ENCODE measurements at places on chromosomes 4 and X.

- no peak for DNase-seq
Measured at GRCh38 chr4:177001271-177002175, 208.8 kb upstream of the VEGFC start.

DNA sequence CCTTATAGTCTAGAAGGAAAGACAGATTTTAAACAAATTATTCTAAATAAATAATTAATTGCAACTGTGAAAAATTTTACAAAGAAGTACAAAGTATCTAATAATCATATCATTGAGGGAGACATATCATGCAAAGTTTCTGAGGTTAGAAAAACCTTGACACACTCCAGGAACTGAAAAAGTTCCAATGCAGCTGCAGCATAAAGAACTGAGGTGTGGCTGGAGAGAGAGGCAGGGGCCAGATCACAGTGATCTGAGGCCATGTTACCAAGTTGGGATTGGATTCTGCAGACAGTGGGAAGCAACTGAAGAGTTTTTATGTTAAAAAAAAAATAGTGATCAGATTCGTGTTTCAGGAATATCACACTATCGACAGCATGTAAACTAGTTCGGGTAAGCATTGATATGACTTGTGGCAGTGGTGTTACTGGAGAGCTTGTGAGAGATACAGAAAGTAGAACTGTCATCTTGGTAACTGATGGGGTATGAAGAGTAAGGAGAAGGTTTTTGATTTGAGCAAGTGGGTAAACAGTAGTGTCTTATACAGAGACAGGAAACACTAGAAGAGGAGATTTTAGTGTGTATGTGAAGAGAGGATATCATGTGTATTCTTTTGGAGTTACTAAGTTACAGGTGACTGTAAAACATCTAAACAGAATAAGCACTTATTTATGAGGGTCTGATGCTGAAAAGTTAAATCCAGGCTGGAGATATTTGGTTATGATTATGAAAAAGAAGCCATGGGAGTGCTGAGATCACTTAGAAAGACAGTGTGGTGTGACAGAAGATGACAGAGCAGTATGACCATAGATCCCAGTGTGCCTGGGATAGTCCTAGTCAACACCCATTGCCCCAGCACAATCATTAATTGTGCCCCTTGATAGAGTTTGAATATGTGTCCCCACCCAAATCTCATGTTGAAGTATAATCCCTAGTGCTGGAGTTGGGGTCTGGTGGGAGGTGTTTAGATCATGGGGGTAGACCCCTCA lies 15.6 kb upstream of the SPRY1 start:
- no peak for DNase-seq

DNA sequence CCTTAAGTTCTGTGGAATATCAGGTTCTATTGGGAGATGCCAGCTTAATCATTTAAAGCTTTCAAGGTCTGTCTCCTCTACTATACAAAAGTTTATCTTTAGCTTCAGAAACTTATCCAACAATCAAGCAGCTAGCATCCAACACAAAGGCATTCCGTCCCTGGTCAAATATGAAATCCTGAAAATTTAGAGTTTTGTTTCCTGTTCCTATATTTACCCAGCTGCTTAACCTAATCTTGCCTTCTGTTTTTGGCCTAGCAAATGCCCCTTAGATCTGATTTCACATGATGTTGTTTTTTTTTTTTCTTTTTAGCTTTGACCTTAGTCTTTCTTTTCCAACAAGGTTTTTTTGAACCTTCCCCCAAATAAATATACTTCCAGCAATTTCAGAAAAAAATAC lies 33.8 kb downstream of the FAM13A start:
- DNase-seq: no peak

- DNase-seq: no peak
Measured at GRCh38 chrX:43357741-43358140, 298.4 kb upstream of the MAOA start.

DNA sequence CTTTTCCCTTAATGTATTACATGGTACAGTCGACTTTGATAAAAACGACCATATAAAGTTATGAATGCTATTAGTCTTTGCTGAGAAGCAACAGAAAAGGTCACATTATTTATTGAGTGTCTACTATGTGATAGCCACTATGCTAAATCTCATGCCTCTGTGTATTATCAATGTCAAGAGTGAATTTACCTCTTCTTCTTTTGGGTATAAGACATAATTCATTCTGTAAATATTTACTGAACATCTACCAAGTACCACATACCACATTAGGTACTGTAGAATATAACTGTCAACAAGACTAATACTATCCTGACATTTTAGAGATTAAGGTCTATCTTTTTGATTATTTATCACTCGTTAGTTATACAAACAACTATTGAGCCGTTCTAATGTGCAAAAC lies 268.7 kb upstream of the FTHL17 start:
- DNase-seq: no peak

- no peak for DNase-seq
Measured at GRCh38 chrX:133776072-133776471, 209.3 kb downstream of the GPC3 start.

DNA sequence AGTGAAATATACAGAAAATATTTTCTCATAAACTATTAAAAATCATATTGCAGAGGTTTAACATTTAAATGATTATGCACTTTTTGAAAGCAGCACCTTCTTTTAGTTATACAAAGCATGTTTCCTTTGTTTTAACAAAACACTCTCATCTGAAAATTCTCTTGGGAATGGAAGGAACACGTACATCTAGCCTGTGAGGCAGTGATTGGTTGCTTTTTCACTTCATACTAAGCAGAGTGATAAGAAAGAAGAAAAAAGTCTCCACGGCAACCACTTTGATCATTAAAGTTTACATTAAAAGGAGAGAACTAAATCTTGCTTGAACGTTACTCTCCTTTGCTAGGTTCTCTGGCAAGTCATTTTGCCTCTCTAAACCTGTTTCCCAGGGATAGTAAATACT lies 41.7 kb upstream of the H2AZ1 start:
- no peak for DNase-seq

GRCh38 chrX:153902385-153902784 lies 2.1 kb upstream of the AVPR2 start:
- DNase-seq: no peak

- DNase-seq: no peak
Measured at GRCh38 chr4:76589872-76590797, 155.1 kb downstream of the SHROOM3 start.

DNA sequence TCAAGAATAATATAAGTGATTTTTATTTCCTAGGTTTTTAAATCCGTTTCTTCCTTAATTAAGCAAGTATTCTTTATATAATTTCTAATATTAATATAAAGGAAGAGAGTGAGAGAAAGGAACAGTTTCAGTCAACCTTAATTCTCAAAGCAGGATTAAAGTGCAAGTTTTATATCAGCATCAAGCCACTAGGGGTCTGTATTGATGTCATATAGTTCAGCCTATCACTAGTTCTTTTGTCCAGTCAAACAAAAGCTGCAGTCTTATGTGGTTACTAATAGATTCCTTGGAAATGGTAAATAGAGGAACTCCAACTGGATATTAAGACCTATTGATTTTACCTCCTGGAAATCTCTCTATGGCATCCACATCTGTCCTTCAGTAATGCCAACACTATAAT lies 82.0 kb downstream of the NAP1L3 start:
- no peak for DNase-seq

GRCh38 chr4:13584481-13584880 lies 40.2 kb upstream of the NKX3-2 start:
- DNase-seq: no peak

- DNase-seq: no peak
Measured at GRCh38 chr4:137361756-137362470, 170.4 kb downstream of the PCDH18 start.

GRCh38 chr4:834368-835147 lies 8.6 kb upstream of the CPLX1 start:
- no peak for DNase-seq

DNA sequence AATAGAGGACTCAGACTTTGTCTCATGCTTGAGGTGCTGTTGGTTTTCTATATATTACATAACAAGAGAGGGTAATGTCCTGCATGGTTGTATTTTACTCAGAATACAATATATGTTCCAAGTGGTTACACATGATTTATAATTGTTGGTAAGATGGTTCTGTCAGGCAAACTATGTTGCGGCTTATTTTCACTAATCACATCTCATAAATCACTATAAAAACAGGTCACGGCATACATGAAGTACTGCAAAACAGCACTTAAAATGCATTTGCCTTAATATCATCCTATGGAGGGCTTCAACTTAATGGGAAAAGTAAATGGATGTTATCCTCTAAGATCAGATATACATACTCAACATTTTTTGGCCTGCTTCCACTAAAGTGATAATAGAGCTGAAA lies 246.0 kb upstream of the ARSJ start:
- DNase-seq: no peak

- no peak for DNase-seq
Measured at GRCh38 chr4:27779827-27780226, 919.2 kb downstream of the STIM2 start.

DNA sequence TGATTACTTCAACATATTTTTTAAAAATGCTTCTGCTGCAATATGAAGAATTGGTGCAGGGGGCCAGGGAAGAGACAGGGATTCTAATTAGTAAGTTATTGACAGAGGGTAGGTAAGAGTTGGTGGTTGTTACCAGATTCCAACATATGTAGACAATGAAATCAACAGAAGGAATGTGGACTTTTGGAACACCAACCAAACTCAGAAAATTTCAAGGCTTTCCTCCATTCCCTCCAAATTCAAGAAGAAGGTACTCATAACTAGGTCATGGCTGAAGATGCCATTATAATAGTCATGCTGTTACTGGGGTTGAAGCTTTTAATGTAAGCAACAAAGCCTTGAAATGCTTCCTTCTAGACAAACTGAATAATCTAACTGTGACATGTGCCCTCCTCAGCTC lies 22.9 kb upstream of the CXCL13 start:
- no peak for DNase-seq

DNA sequence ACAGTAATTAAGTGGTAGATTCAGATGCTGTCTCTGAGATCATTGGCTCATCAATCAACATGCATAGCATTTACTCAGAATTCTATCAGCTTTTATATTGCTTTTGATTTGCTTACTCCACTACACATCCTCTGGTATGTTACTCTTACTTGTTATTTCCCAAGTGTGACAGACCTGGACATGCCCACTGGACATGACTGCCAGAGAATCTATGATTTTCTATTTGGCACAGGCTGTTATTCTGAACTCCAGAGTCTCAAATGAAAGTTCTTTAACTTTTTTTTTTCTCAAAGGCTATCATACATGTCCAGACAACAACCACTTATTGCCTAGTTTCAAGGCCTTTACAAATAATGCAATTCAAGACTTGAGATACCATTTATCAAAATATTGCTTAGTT lies 116.1 kb upstream of the ARHGAP24 start:
- DNase-seq: no peak

- no peak for DNase-seq
Measured at GRCh38 chrX:25597551-25597950, 540.6 kb upstream of the MAGEB18 start.

- DNase-seq: no peak
Measured at GRCh38 chrX:39514801-39515200, 583.0 kb downstream of the BCOR start.

- DNase-seq: no peak
Measured at GRCh38 chrX:124042042-124042441, 80.5 kb downstream of the STAG2 start.

Measured in right atrium auricular region (tissue), 2 donors.